ENCODE measurements at places on chromosomes 13 and 19.

GRCh38 chr13:102291587-102292218 is 110.1 kb downstream of the FGF14 start:
- DNase-seq: peak; percentile 70

DNA sequence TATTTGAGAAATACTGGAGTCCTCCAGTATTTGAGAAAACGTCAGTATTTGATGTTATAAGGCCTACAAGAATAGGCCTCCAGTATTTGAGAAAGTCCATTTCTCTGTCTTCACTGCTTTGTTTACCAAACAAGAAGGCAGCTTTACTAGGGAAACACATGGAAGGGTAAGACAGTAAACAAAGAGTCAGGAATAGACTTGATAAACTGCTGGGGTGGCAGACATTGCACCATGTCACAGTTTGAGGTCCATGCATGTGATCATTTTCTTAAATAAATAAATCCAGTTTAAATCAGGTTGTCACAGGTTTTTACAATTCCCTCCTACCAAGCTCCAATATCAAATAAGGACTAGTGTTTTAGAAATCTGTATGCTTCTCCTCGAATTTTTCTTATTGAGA is 1431.0 kb upstream of the SPRY2 start:
- no peak for DNase-seq

DNA sequence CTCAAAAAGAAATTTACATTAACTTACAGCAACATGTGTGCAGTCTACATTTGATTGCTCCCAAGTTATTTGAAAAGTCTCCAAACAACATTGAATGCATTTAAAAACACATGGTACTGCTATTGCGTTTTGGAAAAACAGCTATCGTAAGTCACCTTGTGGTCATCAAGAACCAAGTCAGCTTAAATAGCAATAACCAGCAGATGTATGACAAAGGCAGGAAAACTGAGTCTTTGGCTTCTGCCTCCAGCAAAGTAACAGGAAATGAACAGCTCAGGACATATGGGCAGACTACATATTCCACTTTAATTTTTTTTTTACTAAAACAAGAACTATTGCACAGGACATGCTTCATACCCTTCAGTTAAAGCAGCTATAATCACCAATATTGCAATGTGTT is 580.6 kb upstream of the SPRY2 start:
- no peak for DNase-seq

DNA sequence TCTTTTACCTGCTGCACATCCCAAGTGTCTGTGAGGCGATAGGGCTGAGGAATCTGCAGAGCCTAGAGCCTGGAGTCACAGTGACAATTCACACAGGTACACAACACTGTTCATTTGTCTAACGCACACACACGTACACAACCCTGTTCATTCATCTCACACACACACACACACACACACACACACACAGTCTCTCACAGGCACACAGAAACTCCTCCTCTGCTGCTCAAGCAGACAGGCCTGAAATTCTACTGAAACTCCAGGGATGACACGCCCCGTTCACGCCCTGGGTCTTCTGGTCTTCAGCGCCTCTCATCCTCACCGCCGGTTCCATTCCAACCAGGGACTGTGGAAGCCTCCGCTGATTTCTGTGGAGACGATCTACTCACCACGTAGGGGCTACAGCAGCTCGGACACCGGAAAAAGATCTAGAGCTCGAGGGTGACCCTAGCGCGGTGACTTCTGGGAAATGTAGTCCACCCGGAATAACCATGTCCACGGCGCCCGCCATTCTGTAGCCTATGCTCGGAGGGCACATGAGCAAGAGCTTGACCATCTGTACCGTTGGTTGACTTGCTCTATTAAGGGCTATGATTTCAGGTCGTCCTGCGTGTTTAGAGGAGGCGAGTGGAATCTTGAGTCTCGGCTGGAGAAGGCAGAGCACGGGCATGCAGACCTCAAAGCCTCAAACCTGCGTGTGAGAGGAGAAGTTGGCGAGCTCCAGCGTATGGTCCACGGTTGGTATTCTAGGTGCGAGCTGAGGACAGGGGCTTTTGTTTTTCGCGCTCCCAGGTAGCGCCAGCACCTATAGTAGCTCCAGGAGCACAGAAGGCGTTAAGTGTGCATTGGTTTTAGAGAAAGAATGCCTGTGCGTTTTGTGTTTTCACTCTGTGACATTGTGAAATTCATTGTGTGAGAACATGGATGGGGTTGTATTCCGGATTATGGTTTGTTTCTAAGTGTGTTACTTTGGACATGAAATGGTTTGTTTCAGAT is 33.4 kb downstream of the ZNF45 start:
- peak; percentile 95 for DNase-seq

DNA sequence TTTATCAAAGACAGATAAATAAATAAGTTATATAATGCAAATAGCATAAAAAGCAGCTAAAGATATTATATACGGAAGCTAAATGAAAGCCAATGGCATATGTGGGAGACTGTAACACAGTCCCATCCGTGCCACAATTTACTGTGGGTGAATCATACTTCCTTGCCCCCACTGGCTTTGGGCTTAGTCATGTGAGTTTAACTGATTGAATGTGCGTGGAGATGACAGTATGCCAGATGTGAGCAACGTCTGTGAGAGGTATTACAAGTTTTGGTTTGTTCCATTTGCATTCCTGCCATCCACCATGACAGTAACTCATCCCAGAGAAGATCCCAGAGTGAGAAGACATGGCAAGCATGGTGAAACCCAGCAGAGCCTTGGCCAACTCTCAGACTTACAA is 340.0 kb downstream of the SUCLA2 start:
- DNase-seq: no peak

DNA sequence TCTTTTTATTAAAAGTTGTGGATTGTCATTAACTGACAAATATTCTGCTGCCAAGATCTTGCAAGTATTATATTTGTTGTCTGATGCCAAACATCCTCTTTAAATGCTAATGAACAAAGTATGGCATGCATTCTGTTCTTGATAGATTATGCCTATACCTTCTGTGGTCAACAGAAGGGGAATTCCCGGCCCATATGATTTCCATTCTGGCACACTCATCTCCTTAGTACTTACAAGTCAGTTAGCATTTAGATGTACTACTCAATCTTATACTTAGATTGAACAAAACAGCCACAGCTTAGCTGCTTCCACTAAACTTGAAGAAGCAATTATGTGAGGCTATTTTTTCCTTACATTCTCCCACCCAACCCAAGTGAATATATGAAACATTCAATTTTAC is 246.1 kb upstream of the DACH1 start:
- DNase-seq: no peak

DNA sequence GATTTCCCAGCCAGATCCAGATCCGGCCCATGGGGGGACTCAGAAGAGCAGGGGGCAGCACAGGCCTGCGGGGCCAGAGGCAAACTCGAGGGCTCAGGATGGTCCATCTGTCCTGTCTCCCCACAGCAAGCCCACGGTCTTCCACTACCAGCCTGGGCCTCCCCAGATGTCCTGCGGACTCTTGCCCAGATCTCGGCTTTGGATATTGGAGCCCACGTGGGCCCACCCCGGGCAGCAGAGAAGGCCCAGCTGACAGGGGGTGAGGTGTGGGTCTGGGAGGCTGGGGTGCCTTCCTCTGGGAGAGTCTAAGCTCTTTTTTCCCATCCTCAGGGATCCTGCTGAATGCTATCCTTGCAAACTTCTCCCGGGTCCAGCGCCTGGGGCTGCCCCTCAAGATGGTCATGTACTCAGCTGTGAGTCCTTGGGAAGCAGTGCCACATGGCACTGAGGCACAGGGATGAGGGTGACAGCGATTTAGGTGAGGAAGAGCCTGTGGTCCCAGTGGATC is 3.4 kb downstream of the ACP4 start:
- no peak for DNase-seq

DNA sequence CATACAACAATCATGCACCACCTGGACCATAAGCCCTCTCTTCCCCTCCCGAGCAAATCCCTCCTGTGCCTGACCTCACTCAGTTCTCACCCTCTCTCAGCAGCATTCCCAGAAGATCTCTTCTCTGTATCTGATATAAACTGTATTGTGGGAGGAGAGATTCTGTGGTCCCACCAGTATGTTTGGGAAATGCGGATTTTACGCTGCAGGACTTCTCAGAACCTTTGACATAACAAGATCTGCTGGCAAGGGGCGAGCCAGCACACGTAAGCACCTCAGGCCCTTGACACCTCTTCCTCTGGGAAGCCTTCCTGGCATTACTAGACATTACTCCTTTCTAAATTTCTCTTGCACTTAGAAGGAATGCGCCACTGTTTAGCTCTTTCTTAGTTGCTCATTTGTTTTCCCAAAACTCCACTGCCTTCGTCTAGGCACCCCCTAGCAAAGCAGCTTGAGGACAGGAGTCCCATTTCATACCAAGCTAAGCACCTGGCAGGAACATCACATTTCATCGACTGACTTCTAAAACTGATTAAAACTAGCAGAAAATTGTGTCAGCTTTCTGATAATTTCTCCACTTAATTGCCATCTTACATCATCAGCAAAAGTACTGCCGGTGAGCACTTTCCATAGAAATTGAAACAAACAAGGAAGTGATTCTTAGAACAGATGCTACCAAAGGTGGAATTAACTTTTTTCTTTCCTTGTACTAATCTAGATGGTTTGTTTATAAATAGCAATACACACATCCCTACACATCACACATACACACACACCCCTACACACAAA is 63.2 kb downstream of the CCDC70 start:
- no peak for DNase-seq

DNA sequence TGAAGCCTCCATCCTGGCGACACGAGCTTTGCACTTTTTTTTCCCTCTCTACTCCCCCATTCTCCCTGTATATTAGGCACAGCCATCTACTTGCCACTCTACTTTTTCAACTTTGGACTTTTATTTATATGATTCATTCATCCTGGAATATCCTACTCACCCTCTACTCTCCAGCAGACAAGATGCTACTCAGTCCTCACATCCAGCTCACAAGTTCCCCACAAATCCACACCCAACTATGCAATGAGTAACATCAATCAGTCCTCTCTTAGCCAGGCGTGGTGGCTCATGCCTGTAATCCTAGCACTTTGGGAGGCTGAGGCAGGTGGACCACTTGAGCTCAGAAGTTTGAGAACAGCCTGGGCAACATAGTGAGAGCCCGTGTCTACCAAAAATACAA is 23.9 kb upstream of the URAD start:
- no peak for DNase-seq

DNA sequence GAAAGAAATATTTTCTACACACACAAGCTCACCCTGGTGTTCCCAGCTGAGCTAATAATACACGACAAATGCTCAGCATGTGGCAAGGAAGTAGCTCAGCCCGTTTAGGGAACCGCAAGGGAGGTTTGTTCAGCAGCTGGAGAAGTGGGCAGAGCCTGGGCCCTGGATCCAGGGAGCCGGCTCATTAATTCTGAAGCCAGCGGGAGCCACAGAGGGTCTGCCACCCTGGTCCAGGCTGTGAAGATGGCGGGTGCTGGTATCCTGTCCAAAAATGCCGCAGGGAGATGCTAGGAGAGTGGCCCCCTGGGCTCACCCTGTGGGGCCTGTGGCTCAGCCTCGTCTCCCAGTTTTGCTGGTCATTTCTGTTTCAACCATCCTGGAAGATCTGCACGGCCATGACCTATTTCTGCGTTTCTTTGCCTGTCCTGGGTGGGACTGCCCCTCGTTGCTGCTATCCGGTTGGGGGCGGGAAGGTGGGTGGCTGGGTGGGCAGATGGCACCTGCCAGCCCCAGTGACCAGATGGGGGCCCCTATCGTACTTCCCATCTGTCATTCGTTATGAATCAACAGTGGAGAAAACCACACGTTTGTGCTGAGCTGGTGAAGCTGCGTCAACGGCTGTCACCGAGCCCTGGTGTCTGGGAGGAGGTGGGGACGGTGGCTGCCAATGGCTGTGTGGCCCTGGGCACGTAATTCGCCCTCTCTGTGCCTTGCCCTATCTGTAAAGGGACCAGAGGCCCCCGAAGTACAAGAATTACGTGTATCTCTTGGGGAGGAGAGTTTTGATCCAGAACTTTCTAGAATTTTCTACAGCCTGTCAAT is 2.7 kb upstream of the GNA15 start:
- DNase-seq: peak; percentile 88

GRCh38 chr13:99305158-99305557 is 2.0 kb downstream of the GPR183 start:
- no peak for DNase-seq

GRCh38 chr13:100604918-100605710 is 16.5 kb upstream of the GGACT start:
- no peak for DNase-seq
